ENCODE measurements at places on chromosomes 13 and 19. TPM values are rescaled to one million over a fixed set of nuclear protein-coding genes. Genes with fewer than 3 reads are reported as not detected.

The TMEM221 gene
- 0.69 TPM for total RNA-seq

The CPB2 gene
- not detected for total RNA-seq

The GRK1 gene
- total RNA-seq: not detected

The FGF14 gene
- 1.6 TPM for total RNA-seq

The ZNF587B gene
- total RNA-seq: 18.3 TPM

The EFNB2 gene
- total RNA-seq: 37.3 TPM

The F2RL3 gene
- 0.49 TPM for total RNA-seq

The FCAR gene
- 8.4 TPM for total RNA-seq

The MICOS13 gene
- total RNA-seq: 25.2 TPM

The FUT2 gene
- total RNA-seq: 0.59 TPM

The ZNF791 gene
- 18.1 TPM for total RNA-seq

The TMPRSS9 gene
- total RNA-seq: 0.20 TPM

- no peak for DNase-seq
Observed at GRCh38 chr13:75635101-75635827, 866 bp upstream of the LMO7 start.

- no peak for DNase-seq
Observed at GRCh38 chr19:658916-659839, 3.8 kb downstream of the RNF126 start.

DNA sequence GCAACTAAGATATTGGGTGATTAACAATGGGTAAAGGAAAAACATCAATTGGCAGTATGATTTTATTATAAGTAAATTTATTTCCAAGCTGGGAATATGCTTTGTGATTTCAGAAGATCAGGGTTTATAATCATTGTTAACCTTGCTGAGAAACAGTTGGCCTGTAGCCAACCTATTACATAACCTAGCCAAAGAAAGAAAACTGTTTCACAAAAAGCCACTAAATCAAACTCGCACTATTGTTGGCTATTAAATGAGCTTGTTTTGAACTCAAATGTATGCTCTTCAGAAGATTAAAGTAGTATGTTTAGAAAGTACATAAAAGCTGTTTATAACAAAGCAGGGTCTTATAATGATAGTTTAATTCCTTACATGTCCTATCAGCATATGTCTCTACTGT lies 151.7 kb downstream of the LHFPL6 start:
- no peak for DNase-seq

GRCh38 chr19:17909003-17909732 lies 23.6 kb upstream of the CCDC124 start:
- no peak for DNase-seq

GRCh38 chr13:80901111-80901510 lies 560.2 kb upstream of the SPRY2 start:
- DNase-seq: peak; percentile 81

DNA sequence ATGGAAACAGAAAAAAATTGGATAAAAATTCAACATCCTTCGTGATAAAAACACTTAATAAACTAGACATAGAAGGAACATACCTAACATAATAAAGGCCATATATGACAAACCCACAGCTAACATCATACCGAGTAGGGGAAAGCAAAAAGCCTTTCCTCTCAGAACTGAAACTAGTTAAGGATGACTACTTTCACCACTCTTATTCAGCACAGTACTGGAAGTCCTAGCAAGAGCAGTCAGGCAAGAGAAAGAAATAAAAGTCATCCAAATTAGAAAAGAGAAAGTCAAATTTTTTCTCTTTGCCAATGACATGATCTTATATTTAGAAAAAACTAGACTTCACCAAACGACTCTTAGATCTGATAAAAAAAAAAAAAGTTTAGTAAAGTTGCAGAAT lies 25.8 kb upstream of the SLC7A9 start:
- DNase-seq: no peak

- DNase-seq: no peak
Observed at GRCh38 chr19:39197808-39198207, 1.0 kb downstream of the NCCRP1 start.

DNA sequence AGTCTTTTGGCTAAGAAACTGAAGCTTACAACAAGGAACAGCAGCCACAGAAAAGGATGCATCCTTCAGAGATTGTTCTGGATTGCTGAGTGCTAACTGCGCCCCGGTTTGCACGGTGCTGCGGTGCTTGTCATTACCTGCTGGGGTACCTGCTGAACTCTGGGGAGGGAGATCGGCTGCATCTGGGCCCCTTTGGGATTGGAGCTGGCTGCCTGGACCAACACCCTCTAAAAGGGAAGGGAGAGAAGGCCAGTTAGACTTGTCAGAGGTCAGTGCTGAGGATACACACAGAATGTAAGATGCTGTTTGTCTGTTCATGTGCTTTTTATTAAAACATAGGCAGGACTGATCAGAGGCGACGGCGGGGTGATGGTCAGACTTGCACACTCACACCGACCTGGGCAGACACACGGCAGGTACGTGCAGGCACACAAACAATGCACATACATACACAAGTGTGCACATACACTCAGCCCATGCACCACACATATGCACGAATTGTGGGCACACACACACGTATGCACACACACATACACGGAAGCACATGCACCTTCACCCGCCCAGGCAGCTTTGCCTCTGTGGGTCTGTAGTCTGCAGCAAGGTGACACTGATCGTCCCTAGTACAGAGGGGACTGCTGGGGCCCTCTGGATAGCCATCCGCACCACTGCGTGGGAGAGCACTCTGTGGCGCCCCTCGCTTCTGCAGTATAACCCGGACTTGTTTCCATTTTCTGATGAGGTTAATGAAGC lies 66.1 kb downstream of the RFX2 start:
- DNase-seq: no peak

- DNase-seq: no peak
Observed at GRCh38 chr19:51091895-51092873, 9.5 kb upstream of the KLK14 start.

- DNase-seq: no peak
Observed at GRCh38 chr19:31980796-31981195, 364.6 kb upstream of the ZNF507 start.

- DNase-seq: no peak
Observed at GRCh38 chr19:12485571-12485970, 955 bp upstream of the ZNF709 start.

DNA sequence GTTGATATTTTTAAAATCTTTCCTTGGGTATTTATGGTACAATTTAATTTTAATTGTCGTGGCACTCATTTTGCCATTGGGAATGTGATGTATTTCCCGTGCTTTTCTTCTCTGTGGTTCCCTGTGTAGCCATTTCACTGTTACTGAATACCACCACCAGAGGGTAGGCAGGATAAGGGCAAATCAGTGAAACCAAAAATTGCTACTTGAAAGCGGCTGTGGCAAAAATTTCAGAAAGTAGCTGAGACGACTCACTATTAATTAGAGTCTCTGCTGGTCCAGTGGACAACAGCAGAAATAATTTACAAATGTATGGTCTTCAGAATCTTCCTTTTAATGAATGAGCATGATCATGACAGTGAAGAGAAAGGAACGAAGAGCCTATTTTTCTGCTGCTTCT lies 34.4 kb upstream of the MIR17HG start:
- DNase-seq: no peak

- no peak for DNase-seq
Observed at GRCh38 chr19:48061401-48062344, 17.8 kb upstream of the CABP5 start.

GRCh38 chr13:52851137-52851962 lies 2.9 kb upstream of the PCDH8 start:
- no peak for DNase-seq

- no peak for DNase-seq
Observed at GRCh38 chr13:113425941-113426590, 27.2 kb downstream of the ADPRHL1 start.

- DNase-seq: no peak
Observed at GRCh38 chr19:52734331-52734892, 432 bp downstream of the ZNF611 start.

DNA sequence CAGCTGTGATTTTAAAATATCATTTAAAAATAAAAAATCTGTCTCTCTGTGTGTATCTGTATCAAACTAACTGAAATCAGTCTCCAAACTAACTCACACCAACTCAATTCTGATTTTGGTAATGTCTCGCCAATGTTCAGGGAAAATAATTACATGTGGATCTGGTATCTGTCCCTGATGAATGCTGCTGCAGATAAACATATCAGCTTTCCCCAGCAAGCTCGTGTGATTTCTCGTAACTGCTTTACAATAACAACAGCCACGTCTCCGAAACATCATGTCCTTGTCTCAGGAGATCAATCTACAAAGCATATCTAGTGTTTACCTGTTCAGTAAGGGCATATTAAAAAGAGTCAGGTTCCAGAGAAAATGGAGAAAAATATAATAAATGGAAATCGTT lies 129.0 kb downstream of the IRS2 start:
- no peak for DNase-seq

- DNase-seq: no peak
Observed at GRCh38 chr13:40311356-40312101, 354.9 kb downstream of the FOXO1 start.

DNA sequence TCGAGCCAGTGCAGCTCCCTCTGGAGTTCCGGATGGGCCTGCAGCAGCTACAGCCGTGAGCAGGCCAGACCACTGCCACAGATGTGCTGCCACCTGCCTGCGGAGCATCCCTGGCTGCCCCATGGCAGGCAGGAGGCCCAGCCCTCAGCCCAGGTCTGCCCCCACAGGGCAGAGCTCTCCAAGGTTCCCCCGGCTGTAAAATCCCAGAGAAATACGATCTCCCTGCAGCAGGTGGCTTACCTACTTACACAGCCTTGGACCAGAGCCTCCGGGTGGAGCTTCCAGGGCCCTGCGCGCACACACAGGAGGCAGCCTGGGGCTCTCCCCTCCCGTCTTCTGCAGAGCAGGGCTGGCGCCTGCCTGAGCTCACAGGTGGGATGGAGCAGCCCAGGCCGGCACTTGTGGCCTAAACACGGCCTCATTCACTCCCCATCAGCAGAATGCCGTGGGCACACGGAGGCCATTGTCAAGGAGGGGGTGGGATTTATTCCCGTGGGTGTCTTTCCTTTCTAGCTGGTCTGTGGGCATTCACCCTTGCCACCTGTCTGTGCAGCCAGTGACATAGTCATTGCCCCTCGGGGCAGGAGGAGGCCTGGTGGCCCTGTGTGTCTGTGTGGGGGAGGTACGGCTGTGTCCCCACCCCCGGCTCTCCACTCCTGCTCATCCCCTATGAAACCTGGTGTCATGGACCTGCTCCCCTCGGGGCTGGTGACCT lies 118.0 kb downstream of the KDM4B start:
- DNase-seq: no peak

GRCh38 chr19:3818466-3818865 lies 32.3 kb upstream of the MATK start:
- DNase-seq: no peak

DNA sequence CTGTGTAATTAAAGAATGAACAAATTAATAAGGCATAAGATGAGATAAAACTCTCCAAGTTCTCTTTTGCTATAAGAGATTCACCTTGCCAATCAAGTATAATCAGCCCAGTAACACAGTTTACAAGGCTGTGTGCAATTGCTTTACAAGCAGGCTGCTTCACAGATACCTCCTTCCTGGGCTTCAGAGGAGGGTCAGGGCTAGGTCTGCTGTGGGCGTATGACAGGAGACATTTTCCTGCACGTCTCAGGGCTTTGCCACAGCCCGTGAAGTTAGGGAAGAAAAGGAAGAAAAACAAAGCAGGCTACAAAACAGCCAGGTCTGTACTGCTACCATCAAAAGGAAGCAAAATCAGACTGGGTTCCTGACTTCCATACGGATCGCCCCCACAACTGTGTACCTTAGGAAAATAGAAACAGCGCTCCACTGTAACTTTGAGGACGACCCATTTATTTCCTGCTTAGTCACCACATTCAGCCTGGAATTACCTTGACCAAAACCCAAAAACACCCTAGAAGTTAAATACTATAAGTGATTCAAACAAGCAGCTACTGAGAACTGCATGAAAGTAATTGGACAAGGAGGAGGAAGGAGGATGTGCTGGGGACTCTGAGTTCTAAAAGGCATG lies 12.4 kb downstream of the EFNB2 start:
- no peak for DNase-seq

DNA sequence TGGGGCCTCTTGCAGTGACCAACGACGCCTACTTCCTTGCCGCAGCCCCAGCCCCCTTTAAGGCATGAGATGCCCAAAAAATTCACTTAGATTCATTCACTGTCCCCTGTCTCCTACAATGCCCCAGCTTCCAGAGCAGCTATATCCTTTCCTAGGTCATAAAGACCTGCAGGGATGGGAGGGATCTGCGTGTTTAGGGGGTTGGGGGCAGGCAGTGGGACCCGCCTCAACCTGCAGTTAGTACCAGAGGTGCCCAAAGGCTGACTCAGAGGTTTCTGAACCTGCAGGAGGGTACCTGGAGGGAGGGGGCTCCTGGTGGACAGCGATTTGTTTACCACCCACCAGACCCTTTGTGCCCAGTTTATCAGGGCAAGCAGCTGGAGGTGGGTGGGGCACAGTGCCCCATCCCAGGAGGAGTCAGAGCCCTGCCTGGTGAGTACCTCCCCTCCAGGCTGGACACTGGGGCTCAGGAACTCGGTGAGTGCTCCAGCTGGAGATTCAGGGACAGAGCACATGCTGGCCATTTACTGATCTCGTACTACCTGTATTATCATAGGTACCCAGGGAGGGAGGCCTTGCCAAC lies 10.1 kb downstream of the RPS28 start:
- no peak for DNase-seq

GRCh38 chr13:98176777-98177608 lies at the start of gene RNF113B:
Gene RNF113B (minus strand): TSS chr13:98177269. CDS start chr13:98177236, 33 bp downstream.
- no peak for DNase-seq

GRCh38 chr19:55766466-55766865 lies 2.5 kb upstream of the RFPL4AL1 start:
- DNase-seq: no peak

GRCh38 chr19:31500946-31501345 lies 151.7 kb upstream of the TSHZ3 start:
- no peak for DNase-seq

DNA sequence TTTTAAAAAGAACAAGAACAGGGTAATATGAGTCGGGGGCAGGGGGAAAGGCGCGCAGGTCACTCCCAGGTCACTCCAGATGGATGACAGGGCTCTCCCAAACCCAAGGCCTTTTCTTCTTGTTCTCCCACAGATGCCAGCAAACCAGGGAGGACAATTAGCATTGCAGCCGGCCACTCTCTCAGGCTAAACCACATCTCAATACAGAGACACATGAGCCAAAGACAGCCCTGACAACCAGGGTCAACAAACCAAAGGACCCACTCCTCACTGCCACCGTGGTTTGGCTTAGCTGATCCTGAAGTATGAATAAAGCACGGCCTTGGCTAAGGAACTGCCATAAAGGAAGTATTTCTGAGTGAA lies 47.3 kb downstream of the LATS2 start:
- no peak for DNase-seq

GRCh38 chr13:108409730-108410129 lies 140.2 kb downstream of the TNFSF13B start:
- DNase-seq: no peak

- DNase-seq: peak; percentile 22
Observed at GRCh38 chr19:18322318-18322758, 538 bp downstream of the LSM4 start.

DNA sequence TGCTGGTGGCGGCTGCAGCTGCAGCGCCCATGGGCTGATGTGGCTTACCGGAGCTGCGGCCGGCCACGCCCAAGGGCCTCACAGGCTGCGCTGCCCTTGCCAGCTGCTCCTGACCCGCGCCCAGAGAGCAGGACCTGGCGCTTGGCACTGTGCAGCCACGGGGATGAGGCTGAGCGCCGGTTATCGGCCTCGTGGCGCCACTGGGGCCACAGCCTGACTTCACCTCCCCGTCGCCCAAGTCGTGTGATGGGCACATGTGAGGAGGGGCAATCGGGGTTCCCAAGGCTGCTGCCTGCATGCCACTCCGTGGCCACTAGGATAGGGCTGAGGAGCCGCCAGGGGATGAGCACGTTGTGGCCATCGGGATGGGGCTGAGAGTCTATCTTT lies 77.2 kb upstream of the PABPC3 start:
- no peak for DNase-seq

GRCh38 chr19:23558541-23558940 lies 128.5 kb downstream of the ZNF675 start:
- DNase-seq: no peak
